Panc1 (cell line): ENCODE measurements at places on chromosomes 2 and 18. TPM values are rescaled to one million over a fixed set of nuclear protein-coding genes. Genes with fewer than 3 reads are reported as not detected.

- H3K4me3 ChIP-seq = no peak overlapping the region
- H3K27me3 ChIP-seq = no peaks in the 10 kb centered on the region
- H3K4me1 ChIP-seq = no peaks in the 10 kb centered on the region
- no peak for DNase-seq
- H3K36me3 ChIP-seq = no peaks in the 10 kb centered on the region
These were observed 26.9 kb downstream of the SDC1 start for GRCh38 chr2:20198001-20198400.

GRCh38 chr2:38863061-38863695 lies 12.6 kb downstream of the DHX57 start:
- no peak overlapping the region for H3K27ac ChIP-seq
- no peak for DNase-seq
- no peaks in the 10 kb centered on the region for H3K27me3 ChIP-seq

The POMC gene
- not detected for total RNA-seq

DNA sequence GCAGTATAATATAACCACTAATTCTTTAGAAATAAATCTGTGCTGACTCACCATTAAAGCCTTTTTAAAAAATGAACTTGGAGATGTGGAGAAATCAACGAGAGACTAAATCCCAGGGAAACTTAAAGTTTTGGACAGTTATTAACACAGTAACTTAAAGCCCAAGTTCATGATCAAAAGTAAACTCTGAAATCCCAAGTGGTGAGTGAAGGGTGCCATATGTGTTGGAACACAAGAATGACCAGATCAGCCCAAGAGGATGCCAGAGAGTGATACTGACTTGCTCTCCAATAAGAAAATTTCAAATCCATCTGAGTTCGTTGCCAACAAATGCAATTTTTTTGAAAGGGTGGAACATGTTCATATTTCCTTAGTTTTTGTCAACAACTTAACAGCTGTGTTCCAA lies 838.1 kb upstream of the ACVR2A start:
- no peaks in the 10 kb centered on the region for H3K27me3 ChIP-seq
- H3K4me3 ChIP-seq = no peak overlapping the region
- H3K36me3 ChIP-seq = no peaks in the 10 kb centered on the region

- no peaks in the 10 kb centered on the region for H3K36me3 ChIP-seq
- no peak overlapping the region for H3K27ac ChIP-seq
- no peak overlapping the region for H3K4me3 ChIP-seq
- no peaks in the 10 kb centered on the region for H3K4me1 ChIP-seq
These were observed 458.3 kb upstream of the SLC14A2 start for GRCh38 chr18:45156946-45157345.

GRCh38 chr2:152630466-152630865 lies 86.8 kb downstream of the PRPF40A start:
- no peaks in the 10 kb centered on the region for H3K4me1 ChIP-seq
- H3K4me3 ChIP-seq = no peak overlapping the region
- DNase-seq = no peak
- no peak overlapping the region for H3K27ac ChIP-seq
- H3K27me3 ChIP-seq = no peaks in the 10 kb centered on the region
- H3K36me3 ChIP-seq = peaks cover 11% of the 10 kb centered on the region

- no peaks in the 10 kb centered on the region for H3K27me3 ChIP-seq
- no peaks in the 10 kb centered on the region for H3K36me3 ChIP-seq
- DNase-seq = no peak
- H3K4me1 ChIP-seq = no peaks in the 10 kb centered on the region
These were observed 355.1 kb downstream of the EN1 start for GRCh38 chr2:118492335-118492734.

- no peaks in the 10 kb centered on the region for H3K27me3 ChIP-seq
- no peak overlapping the region for H3K27ac ChIP-seq
- DNase-seq = no peak
- H3K36me3 ChIP-seq = no peaks in the 10 kb centered on the region
- H3K4me3 ChIP-seq = no peak overlapping the region
These were observed 6.9 kb upstream of the KYNU start for GRCh38 chr2:142870526-142870925.

The SLC16A14 gene
- 3.2 TPM for total RNA-seq

DNA sequence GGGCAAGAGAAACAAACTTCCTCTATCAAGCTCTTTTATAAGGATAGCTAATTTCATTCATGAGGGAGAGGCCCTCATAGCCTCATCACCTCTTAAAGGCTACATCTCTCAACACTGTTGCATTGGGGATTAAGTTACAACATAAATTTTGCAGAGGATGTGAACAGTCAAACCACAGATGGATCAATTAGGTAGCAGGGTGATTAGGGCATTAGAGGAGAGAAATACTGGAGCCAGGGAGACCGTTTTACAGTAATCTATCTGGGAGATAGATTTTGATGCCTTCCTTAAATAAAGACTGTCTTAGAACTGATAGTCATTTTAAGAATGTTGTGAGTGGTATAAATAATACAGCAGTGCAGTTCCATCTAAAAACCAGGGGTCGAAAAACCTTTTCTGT lies 258.9 kb downstream of the DCC start:
- no peak overlapping the region for H3K4me3 ChIP-seq
- H3K27ac ChIP-seq = no peak overlapping the region
- H3K27me3 ChIP-seq = no peaks in the 10 kb centered on the region
- no peak for DNase-seq

- H3K4me1 ChIP-seq = no peaks in the 10 kb centered on the region
- H3K27me3 ChIP-seq = no peaks in the 10 kb centered on the region; the same call in 1 of the 2 replicates
- H3K36me3 ChIP-seq = no peaks in the 10 kb centered on the region
These were observed 62.2 kb downstream of the PAPOLG start for GRCh38 chr2:60818272-60818671.

The ABCB11 gene
- 0.05 TPM for total RNA-seq
